ENCODE measurements at places on chromosomes 6 and 20.

- no peak for DNase-seq
Measured at GRCh38 chr6:142421285-142422117, 119.7 kb downstream of the ADGRG6 start.

DNA sequence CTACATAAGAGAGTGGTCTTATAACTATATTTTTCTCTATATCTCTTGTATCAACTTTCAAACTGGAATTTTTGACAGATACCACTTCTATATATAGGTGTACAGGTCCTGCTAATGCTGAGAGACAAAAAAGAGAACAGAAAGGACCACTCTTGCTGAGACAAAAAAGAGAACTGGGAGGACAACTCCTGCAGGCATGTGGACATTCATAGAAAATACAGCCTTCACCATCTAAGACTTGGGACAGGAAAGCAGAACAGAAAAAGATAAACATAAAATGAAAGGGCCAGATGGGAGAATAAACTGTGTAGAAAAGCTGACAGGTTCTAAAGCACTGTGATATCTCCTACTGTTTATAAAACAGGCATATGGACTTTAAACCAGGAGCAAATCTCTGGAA lies 541.0 kb upstream of the ADGRB3 start:
- DNase-seq, result no peak

- no peak for DNase-seq
Measured at GRCh38 chr6:53679446-53679933, 13.9 kb upstream of the KLHL31 start.

GRCh38 chr6:105785066-105785811 lies 300.9 kb upstream of the PRDM1 start:
- no peak for DNase-seq

DNA sequence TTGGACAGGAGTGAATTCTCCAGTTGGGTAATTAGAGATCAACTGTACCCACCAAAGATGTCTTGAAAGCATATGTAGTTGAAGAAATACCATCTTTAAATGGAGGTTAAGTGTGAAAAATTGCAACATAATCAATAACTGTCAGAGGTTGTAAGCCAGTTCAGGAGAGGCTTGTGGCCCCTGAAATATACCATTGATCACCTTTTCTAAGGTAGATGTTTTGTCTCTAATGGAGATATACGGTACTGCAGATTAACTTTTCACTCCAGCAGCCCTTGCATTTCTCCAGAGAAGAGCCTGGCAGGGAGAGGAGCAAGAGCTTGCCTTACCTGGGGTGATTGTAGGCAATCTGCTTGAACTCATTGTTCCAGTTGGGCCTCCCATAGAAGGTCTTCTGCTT lies 48.8 kb downstream of the NOX3 start:
- DNase-seq, result no peak

DNA sequence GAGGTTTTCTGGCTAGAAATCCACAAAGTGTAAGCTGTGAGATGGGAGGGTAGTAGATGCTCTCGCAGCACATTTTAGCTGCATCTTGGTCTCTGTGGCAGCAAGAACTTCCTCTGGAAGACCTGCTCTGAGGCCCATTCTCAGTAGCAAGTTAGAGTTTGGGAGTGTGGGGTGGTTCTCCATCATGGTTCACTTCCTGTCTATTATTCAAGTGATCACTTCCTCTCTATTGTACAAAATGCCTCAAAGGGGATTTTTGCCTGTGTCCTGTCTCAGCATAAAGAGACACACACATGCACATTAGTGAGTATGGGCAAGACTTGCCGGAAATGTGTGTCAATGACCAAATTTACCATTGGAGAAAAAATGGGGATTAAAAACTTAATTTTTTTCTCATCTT lies 42.5 kb downstream of the LYRM2 start:
- DNase-seq, result no peak

DNA sequence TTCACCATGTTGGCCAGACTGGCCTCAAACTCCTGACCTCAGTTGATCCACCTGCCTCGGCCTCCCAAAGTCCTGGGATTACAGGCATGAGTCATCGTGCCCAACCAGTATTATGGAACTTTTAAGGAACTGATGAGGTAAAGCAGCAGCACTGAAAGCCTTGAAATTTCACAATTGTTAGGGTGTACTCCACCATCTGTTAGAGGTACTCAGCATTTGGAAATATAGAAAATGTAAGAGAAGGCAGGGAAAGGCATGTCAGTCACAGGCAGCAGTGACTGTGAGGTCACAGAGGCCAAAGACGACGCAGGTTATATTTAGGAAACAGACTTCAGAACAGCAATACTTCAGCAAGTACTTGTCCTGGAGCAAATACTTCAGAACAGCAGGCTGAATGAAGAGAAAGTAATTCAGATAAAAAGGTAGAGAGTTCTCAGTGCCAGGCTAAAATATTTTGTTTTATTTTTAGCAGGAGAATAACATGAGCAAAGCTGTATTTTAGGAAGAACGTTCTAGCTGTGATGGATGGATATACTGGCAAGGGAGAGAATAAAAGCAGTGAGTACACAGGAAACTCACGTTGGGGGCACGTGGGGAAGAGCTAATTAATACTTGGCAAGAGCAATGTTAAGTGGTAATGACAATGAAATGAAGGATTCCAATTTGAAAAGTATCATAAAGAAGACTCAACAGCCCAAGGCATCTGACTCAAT lies 67.2 kb downstream of the DTNBP1 start:
- DNase-seq, result no peak

DNA sequence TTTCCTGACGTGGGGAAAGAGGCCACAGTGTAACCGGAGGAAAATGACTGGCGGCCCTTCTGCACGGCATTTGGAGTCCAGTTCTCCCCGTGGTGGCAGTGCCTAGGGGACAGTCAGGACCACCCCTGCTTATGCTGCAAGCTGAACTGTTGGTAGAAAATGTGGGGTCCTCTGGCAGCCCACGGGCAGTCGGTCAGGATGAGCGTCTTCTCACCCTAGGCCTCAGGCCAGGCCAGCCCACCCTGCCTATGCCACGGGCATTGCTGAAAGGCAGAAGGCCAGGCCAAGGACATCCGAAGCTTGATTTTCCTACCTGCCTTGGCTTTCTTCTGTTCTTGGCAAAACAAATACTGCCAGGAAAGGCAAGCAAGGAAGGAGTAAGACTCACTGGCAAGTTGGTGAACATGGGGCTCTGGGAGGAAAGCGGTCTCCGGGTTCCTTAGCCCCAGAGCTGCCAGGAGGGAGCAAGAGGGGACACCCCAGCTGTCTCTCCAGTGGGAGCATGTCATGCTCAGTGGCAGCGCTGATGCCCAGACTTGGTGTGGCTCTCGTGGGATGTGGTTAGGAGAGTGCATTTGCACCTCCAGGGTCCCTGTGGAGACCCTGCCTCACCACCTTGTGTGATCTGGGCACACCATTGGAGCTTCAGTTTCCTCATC lies 311.6 kb downstream of the QKI start:
- DNase-seq, result no peak

DNA sequence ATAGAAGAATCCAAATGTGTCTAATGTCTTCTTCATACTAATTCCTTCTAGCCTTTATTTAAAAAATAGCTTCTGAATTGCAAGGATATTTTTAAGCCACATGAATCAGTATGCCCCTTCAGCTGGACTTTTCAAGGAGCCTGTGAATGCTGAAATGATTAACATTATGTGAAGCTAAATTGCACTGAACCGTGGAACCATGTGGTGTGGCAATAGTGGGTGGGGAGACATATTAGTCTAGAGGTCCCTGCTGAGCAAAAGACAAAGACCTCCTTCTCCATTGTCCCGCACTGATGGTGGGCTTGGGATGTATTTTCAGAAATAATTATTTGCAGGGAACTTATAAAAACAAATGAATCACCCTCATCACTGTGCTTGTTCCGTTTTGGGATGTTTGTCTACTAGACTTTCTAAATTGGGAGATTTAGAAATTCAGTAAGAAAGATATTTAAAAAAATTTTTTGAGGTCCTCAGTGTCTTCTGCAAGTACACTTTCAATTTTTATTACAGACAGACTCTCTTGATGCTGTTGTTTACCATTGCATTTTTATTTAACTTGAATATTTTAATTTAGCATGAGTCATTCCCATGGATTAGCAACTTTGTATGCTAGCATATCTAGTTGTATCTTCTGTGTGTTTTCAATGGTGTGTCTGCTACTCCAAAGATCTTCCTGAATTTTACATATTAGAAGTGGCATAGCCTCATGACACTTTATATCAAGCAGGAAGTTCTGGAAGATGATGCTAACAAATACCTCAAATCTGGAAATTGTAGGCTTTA lies 238.1 kb downstream of the LAMA2 start:
- DNase-seq, result no peak

GRCh38 chr6:148887181-148887580 lies 140.4 kb downstream of the UST start:
- DNase-seq, result no peak

DNA sequence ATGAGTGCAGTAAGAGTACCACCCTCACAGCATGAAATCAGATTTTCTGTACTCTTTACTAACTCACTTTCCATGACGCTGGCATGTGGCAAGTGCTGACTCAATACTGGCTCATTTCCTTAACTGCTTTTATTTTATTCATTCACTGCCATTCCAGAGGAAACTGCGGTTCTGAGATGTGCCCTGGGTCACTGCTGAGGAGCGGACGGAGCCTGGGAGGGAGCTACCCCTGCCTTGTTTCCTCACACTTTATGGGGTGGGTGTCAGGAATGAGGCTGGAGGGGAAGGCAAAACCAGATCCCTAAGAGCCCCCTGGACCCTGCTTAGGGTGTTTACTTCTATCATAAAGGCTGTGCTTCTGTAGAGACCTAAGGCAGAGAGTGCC lies 14.4 kb downstream of the NT5E start:
- DNase-seq, result no peak

GRCh38 chr6:49764571-49765236 lies 20.5 kb upstream of the CRISP3 start:
- no peak for DNase-seq

- DNase-seq, result no peak
Measured at GRCh38 chr20:53738945-53739798, 145.5 kb upstream of the ZNF217 start.

- DNase-seq, result no peak
Measured at GRCh38 chr20:38127920-38128528, 37.0 kb downstream of the TGM2 start.

DNA sequence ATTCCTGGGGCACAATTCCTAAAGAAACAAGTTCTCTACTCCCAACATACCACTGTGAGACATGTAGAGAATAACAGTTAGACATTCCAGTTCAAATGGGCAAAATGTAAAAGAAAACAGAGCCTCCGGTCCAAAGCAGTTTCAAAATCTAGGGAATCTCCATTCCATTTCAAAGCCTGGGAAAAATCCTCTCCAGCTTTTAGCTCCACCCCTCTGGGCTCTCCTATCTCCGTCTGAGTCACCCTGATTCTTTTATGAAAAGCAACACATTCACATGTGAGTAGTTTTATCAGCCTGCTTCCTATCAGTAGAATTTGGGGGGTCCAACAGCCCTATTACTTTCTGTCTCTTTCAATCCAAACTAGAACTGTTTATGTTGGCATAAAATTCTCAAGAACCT lies 3.7 kb downstream of the CSNK2A1 start:
- DNase-seq, result no peak

- DNase-seq, result no peak
Measured at GRCh38 chr6:168658059-168658458, 217.1 kb downstream of the SMOC2 start.

DNA sequence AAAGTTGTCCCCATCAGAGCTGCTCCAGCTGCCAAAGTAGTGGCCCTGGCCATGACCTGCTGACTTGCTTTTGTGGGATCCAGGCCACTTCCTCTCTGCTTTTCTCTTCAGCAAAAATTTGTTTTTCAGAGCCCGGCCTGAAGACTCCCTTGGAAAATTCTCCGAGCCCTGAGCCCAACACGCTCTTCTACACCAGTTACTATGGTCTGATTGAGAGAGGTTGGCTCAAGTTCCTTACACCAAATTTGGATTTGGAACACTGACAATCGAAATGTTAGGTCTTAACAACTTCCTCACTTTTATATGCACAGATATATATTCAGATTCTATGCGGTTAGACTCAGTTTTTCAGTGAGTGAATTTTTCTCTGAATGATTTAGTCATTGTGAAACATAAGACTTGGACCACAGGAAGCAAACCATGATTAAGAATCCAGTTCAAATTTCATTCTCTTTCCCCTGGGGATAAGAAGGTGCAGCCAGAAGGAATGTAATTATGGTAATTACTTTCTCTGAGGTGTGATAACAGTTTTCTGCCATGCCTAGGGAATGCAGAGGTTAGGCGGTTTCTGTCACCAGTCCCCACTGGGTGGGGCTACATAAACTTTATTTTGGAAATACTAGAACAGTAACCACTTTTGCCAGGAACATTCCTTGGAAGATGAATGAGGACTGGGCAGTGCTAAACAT lies 365.2 kb downstream of the SYNE1 start:
- no peak for DNase-seq

DNA sequence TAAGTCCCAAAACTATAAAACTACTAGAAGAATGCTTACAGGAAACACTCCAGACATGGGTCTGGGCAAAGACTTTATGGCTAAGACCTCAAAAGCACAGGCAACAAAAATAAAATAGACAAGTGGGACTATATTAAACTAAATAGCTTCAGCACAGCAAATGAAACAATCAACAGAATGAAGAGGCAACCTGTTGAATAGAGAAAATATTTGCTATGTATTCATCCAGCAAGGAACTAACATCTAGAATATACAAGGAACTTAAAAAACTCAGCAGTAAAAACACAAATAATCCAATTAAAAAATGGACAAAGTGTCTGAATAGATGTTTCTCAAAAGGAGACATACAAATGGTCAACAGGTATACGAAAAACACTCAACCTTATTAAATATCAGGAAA lies 30.4 kb downstream of the HLA-G start:
- DNase-seq, result no peak

DNA sequence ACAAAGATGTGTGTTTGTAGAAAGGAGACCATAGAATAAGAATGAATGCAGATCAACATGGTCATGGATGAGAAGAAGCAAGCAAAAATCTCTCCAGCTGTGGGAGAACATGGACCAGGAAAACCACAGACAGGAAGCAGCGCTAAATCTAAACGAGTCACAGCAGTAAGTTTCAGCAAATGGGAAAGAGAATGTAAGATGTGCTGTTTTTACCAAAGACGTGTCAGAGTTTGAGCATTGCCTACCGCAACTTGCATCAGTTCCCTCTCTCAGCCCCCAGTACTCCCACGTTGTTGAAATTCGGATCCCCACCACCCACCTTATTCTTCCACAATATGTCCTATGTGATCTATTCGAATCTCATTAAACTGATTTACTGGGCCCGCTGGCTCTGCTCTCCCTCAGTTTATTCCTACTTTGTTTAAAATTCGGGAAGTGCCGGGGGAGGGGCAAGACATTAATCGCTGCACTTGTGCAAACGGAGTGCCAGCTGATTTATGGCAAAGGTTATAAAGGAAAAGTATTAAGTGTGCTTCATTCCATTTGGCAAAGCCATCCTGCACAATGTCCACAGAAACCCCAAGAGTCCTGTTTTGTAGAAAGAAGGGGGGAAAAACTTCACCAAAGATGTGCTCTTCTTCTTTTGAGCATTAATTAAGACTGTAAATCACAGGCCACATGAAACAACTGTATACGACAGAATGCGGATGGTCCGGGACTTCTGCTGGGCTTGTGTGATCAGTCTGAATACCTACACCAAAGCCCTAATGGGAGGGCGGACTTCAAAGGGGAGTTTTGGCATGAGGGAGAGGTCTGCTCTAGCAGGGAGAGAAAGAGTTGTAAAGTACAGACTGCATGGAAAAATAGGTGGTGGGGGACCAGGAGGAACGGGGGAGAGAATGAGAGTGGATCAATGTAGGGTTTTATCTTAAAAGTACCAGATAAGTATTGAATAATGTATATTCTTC lies 59.1 kb upstream of the PRDM1 start:
- DNase-seq, result no peak

- no peak for DNase-seq
Measured at GRCh38 chr6:42254505-42254904, 36.8 kb upstream of the MRPS10 start.

- no peak for DNase-seq
Measured at GRCh38 chr20:11267131-11267761, 593.4 kb upstream of the JAG1 start.

GRCh38 chr6:25645916-25646315 lies 6.1 kb upstream of the SCGN start:
- DNase-seq, result no peak
